Muscle of back (tissue), 13 donors: ENCODE measurements at places on chromosomes 11 and 22.

GRCh38 chr11:94793822-94794221 is 25.7 kb downstream of the AMOTL1 start:
- DNase-seq, result no peak

- DNase-seq, result no peak
Observed at GRCh38 chr11:86056351-86056854, 12.5 kb downstream of the PICALM start.

- DNase-seq, result no peak
Observed at GRCh38 chr11:6200975-6201374, 2.0 kb downstream of the OR52W1 start.

DNA sequence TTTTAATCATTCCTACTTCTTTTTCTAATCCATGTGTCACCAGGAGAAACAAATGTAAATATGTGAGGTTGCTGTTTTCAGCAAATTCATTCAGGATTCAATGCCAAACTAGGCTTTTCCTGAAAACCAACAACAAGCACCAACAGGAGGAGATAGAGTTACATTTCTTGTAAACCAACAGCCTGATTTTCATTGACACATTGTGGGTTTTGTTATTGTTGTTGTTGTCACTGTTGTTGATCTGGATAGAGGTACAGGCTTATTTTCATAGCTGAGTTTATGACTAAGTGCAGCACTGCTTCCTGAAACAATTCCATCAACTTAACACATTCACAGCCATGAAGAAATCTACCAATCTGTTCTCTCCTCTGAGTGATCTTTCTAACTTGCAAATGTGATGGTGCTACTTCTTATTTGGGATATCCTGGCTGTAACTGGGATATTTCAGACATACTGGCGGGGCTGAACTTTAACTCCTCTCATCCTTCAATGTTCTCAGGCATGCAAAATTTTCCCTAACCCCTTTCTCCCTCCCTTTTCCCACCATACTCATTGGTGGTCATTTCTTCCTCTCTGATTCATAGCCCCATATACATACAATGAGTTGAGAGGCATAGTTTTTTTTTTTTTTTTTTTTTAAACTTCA is 65.5 kb downstream of the ME3 start:
- no peak for DNase-seq

GRCh38 chr11:64124147-64124546 is 41.8 kb downstream of the MACROD1 start:
- no peak for DNase-seq

GRCh38 chr11:4211991-4212390 is 117.4 kb downstream of the RRM1 start:
- DNase-seq, result no peak

DNA sequence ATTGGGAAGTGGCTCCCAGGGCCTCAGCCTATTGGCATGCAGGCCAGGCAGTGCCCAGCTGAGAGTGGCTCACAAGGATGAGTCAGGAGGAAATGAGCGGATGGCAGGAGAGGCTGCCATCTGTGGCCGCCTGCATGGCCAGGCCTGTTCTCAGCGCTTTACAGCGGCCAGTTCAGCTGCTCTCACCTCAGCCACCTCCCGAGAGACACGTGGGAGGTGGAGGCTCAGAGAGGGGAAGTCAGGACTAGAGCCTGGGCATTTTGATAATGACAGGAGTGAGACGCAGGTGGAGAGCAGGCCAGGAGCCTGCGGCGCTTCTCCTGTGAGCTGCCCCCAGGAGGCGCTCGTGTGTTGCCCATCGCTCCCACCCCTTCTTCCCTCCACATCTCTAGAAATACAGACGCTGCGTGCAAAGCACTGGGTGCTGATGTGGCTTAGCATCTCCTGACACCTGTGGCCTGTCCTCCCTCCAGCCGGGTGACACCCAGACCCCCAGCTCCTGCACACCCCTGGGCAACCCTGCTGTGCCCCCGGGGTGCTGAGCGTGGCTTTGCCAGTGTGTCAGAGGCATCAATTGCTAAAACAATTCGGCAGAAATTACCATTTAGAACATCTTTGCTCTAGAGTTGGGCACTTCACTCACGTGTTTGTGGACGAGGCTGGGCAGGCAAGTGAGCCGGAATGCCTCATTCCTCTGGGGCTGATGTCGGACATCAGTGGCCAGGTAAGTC is 21.4 kb upstream of the PANX2 start:
- peak; percentile 42 for DNase-seq

- DNase-seq, result no peak
Observed at GRCh38 chr11:102620818-102621561, 4.1 kb downstream of the MMP20 start.

GRCh38 chr11:118226296-118226695 is 1.5 kb upstream of the JAML start:
- peak; percentile 18 for DNase-seq

DNA sequence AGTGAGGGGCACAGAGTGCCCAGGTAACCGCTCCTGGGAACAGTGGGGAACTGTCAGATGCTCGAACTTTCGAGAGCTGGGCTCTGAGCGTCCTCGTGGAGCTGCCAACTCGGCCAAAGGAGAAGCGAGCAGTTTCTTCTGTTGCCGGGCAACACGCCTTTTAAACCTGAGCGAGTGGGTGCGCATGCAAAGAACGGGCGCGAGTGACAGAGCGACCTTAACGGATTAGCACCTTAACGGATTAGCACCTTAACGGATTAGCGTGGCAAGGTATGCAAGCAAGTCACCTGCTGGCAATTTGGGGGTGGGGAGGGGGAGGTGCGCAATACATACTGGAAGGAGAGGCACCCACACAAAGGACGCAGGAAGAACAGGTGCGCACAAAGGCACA is 61.8 kb upstream of the PRODH start:
- DNase-seq, result no peak

- no peak for DNase-seq
Observed at GRCh38 chr11:131025421-131026125, 109.3 kb upstream of the SNX19 start.

- no peak for DNase-seq
Observed at GRCh38 chr11:75447415-75447814, 14.4 kb upstream of the KLHL35 start.

DNA sequence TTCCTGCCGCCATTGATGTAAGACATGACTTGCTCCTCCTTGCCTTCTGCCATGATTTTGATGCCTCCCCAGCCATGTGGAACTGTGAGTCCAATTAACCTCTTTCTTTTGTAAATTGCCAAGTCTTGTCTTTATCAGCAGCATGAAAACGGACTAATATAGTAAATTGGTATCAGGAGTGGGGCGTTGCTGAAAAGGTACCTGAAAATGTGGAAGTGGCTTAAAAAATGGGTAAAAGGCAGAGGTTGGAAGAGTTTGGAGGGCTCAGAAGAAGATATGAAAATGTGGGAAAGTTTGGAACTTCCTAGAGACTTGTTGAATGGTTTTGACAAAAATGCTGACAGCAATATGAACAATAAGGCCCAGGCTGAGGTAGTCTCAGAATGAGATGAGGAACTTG is 89.7 kb downstream of the RSF1 start:
- DNase-seq, result no peak

DNA sequence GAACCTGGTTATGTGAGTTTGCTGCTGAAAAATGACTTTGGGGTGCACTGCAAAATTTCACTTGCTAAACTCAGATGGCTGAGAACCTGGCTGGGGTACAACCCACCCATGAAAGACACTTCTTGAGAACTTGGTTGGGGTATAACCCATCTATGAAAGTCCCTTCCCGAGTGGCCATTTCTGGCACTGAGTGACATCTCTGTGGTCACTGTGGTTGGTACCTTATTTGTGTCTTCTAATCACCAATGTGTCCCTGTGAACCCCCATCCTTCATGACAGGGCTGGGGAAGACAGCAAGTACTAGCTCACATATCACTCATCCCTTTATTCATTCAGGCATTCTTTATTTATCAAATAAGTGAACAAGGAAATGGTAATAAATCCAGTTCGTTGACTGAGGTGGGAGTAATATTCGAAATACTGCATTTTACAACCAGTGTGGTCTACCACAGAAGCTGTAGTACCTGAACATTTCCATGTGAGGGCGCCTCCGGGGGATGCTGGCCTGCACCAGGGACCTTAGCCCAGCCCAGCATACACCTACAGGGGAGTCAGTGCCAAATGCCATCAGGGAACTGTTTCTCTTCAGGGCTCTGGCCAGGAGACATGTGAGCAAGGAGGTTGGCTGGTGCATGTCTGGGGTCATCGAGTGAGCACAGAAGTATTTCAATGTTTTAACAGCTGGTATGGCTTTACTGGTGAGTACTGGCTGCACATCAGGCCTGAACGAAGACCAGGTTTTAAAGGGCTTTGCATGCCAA is 122.1 kb downstream of the CSNK2A3 start:
- DNase-seq, result no peak
